ENCODE measurements at places on chromosomes 4 and X.
A peak's percentile ranks its signal among the peaks of the same experiment; 100 is the strongest.

DNA sequence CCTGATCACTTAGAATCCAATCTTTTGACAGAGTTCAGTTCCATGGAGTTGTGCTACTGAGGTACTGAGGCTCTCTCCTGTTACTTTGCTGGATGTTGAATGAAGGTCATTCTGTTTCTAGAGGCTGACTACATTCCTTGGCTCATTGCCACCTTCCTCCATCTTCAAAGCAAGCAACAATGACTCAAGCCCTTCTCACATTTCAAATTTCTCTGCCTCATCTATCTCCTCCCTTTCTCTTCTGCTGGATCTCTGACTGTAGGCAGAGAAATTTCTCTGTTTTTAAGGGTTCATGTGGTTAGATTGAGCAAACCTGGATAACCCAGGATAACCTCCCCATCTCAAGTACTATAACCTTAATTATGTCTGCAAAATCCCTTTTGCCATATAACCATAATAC lies 775.4 kb downstream of the STPG2 start:
- DNase-seq = no peak

GRCh38 chr4:149995134-149995756 lies 83.0 kb upstream of the DCLK2 start:
- no peak for DNase-seq

GRCh38 chr4:35559559-35560365 lies 684.6 kb downstream of the ARAP2 start:
- no peak for DNase-seq

DNA sequence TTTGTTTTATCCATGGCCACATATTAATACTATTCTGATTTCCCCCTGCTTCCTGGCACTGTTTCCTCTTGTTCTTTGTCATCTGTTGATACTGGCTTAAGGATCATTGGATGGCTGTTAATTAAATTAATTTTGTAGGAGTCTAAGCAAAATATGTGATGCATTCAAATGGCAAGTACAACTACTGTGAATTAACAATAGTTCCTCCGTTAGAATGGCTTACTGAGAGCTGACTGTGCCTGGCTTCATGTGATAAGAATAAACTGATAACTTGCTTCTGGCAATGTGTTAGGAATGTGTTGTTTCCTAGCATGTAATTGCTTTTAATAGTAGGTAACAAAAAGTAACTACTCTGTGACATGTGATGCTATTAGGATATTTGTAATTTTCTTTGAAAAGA lies 98.5 kb downstream of the RPA4 start:
- DNase-seq = no peak

DNA sequence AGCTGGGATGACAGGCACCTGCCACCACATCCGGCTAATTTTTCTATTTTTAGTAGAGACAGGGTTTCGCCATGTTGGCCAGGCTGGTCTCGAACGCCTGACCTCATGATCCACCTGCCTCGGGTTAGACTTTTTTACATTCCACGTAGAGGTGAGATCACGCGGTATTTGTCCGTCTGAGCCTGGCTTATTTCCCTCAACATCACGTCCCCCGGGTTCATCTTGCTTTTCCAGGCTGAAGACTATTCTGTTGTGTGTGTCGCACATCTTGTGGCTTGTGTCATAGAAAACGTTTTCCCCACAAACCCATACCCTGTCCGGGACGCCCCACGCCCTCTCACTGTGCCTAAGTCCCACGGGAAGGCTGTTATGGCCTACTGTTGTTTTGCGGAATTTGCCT lies 185.3 kb downstream of the CRLF2 start:
- DNase-seq = no peak

GRCh38 chr4:68250151-68250930 lies 4.8 kb upstream of the TMPRSS11B start:
- no peak for DNase-seq

DNA sequence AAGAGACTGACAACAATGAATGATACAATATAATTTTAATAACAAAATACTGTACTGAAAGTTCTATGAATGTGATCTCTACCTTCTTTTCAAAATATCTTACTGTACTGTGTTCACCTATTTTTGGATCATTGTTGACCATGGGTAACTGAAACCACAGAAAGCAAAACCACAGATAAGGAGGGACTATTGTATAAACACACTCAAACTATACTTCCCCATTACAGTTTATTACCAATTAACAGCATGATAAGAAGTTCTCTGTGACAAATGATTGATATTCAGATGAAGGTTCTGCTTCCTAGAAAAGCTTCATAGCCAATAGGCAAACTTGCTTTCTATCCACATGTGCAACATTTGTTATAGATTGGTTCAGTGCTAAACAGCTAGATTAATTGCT lies 50.1 kb downstream of the GABRG1 start:
- DNase-seq = no peak

GRCh38 chrX:38636949-38637819 lies 75.8 kb downstream of the TSPAN7 start:
- peak; percentile 55 for DNase-seq

DNA sequence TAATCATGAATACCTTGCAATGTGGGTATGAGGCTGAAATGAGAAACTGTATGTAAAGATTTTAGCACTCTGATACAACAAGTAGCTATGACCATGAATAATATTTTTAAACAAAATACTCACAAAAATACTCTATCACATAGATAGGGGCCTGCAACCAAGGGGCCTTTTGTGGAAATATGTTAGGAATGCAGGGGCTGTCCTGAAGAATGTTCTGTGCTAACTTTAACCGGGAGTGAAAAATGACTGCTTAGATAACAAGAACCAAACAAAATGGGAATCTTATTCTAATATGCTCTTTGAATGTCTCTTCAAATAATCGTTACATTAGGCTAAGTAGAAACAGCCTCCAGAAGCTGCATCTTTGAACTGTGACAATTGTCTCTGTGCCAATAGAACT lies 37.9 kb upstream of the GYPA start:
- DNase-seq = no peak

GRCh38 chr4:55159851-55160250 lies 34.5 kb upstream of the KDR start:
- no peak for DNase-seq

DNA sequence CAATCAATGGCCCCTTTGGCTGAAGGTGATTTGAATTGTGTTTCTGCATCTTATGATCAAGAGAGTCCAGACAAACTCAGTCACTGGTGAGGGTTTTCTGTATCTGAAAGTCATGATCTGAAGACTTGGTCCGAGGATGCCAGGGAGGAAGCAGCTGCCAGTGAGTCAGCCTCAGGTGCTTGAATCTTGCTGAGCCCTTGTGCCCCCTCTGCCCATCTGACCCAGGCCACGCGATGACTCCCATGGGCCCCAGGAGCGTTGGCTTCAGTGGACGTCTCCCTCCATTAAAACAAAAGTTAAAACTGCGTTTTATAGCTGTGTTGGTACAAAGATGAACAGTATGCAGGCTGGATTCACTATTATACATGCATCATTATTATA lies 62.0 kb downstream of the HTRA3 start:
- no peak for DNase-seq

- no peak for DNase-seq
These were observed 55.5 kb upstream of the LNX1 start for GRCh38 chr4:53646795-53647194.

DNA sequence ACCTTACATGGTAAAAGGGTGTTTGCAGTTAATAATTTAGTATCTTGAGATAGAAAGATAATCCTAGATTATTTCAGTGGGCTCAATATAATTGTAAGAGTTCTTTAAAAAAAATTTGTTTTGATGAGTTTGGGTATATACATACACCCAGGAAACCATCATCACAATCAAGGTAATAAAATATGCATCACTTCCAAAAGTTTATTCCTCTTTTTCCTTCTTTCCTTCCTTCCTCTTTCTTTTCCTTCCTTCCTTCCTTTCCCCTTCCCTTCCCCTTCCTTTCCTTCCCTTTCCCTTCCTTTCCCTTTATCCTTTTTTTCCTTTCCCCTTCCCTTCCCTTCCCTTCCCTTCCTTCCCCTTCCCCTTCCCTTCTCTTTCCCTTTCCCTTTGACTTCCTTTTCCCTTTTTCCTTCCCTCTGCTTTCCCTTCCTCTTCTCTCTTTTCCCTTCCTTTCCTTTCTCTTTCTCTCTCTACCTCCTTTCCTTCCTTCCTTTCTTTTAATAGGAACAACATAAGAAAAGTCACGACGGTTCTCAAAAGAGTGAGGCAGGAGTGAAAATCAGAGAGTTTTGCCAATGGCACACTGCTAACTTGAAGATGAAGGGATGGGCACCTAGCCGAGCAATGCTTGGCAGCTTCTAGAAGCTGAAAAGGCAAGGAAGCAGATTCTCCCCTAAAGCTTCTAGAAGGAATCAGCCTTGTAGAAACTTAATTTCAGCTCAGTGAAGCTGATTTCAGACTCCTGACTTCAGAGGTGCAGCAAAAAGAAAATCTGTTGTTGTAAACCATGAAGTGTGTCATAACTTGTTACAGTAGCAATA lies 2050.2 kb upstream of the AGA start:
- no peak for DNase-seq

GRCh38 chrX:42485601-42486000 lies 292.4 kb downstream of the PPP1R2C start:
- DNase-seq = no peak

DNA sequence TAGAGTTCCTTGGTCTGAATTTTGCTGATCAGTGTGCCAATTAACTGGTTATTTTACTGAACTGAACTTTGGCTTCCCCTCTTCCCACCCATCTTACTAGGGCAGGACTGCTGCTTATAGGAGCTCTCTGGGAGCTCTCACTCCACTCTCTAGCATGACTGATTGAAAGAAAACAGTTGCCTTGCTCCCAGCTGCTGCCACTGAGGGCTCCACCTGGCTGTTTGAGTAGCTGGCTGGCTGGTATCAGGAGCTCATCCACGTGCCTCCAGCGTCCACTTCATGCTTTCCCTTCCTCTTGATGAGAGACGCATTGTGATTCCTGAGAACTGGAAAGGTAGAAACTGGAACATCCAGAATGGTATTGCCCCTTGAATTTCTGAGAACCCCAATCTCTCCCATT lies 73.0 kb upstream of the KLHL13 start:
- no peak for DNase-seq

DNA sequence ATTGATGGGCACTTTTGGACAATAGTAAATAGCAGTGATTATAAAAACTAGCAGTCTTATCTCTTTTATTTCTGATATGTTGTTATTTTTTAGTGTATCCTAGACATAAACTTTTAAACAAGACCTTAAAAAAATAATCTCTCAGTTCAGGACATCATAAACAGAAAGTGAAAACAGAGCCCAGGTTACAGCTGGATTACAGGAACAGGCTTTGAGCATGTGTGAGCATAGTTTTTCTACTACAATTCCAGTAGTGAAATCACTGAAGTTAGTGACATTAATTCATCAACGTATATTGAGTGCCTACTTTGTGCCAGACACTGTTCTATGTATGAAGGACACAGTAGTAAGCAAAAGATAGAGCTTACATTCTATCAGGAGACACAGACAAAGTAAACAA lies 16.9 kb downstream of the TRIM75 start:
- no peak for DNase-seq

DNA sequence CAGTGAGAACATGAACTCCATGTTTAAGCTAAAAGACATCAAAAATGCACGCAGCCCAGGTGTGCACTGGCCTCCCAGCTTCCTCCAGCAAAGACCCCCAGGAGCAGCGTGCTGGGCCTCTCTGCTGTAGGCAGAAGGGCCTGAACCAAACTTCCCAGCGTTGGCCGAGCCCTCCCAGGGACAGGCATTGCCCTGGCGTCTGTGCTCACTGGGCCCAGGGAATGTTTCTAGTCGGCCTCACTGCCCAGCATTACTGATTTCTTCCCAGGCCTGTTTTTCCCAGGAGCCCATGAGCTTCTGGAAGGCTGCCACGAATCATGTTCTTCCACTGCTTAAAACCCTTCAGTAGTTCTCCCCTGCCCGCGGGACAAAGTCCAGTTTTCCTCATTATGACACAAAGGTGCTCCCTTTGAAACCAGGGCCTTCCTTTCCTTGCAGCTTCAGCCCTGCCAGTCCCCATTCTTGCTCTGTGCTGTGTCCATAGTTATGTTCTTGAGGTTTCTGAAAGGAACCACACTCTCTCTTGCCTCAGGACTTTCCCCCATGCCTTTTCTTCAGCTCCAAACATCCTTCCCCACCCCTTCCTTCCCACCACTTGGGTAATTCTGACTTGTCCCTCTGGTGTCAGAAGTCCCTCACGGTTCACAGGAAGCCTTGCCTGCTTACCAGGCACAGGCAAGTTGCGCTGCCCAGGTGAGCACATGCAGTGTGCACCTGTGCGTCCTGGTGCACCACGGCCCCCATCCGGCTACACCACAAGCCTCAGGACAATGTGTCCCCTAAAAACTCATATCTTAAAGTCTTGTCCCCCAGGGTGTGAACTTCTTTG lies 93.4 kb upstream of the ENPP6 start:
- DNase-seq = peak; percentile 22

- DNase-seq = no peak
These were observed 42.4 kb downstream of the FNIP2 start for GRCh38 chr4:158811216-158811540.

GRCh38 chr4:120658772-120659171 lies 263.8 kb downstream of the PRDM5 start:
- no peak for DNase-seq

GRCh38 chr4:122229857-122230256 lies 77.7 kb downstream of the BLTP1 start:
- DNase-seq = no peak

Measured in ureter (tissue), 1 donor.